ENCODE measurements at places on chromosomes 16 and 17.

GRCh38 chr16:72829846-72830775 lies 217.8 kb downstream of the ZFHX3 start:
- no peak for DNase-seq

GRCh38 chr17:78779850-78780249 lies 2.2 kb downstream of the CYTH1 start:
- no peak for DNase-seq

- no peak for DNase-seq
Observed at GRCh38 chr17:49554694-49555494, 20.8 kb upstream of the NXPH3 start.

DNA sequence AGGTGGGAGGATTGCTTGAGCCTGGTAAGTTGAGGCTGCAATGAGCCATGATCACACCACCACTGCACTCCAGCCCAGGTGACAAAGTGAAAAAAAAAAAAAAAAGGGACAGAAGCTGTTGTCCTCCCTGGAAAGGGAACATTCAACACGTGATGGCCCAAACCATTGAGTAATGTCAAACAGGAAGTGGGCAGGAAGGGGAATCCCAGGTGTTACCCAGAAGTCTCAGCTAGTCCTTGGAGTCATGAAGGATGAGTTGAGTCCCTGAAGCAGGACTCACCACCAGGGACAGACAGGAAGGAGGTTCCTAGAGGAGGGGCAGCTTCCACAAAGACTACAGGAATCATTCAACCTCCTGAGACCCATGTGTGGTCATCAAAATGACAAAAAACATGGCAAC lies 19.8 kb upstream of the CMIP start:
- DNase-seq, result no peak

GRCh38 chr17:13398091-13398490 lies 203.6 kb downstream of the HS3ST3A1 start:
- no peak for DNase-seq

DNA sequence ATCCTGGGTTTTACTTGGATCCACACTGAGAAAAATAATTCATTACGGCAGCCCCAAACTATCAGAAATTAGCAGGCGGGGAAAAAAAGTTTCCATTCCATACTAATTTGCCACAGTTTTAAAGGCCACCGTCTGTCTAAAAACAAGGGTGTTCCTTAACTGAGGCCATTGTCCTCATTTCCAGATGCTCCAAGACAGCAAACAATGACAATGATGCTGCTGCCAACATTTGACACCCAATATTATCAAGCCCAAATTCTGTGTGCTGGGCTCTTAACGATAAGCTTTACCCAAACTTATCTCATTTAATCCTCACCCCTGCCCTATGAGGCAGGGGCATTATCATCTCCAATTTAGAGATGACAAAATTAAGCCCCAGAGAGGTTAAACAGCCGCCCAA lies 26.3 kb downstream of the CUEDC1 start:
- DNase-seq, result no peak

GRCh38 chr16:2584729-2585650 lies 47.2 kb downstream of the PDPK1 start:
- DNase-seq, result no peak

DNA sequence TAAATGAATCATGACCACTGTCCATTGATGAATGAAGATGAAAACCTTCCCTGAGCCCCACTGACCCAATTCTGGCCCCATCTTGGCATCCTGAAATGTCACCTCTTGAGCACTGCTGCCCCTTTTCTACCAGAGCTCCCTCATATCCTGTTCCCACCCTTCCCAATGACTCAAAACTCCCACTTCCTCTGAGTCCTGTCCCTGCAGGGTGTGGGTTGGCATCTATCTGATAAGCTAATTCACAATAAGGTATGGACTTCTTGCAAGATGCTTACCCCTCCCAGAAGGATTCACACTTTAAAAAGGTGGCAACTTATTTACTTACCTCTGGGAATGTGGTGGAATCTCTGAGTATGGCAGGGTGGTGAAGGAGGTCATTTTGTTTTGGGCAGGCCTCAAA lies 13.3 kb upstream of the CSNK2A2 start:
- DNase-seq, result no peak

GRCh38 chr17:62933501-62934385 lies 32.3 kb upstream of the TANC2 start:
- no peak for DNase-seq

GRCh38 chr17:65799454-65799853 lies 238.0 kb upstream of the AXIN2 start:
- DNase-seq, result no peak

DNA sequence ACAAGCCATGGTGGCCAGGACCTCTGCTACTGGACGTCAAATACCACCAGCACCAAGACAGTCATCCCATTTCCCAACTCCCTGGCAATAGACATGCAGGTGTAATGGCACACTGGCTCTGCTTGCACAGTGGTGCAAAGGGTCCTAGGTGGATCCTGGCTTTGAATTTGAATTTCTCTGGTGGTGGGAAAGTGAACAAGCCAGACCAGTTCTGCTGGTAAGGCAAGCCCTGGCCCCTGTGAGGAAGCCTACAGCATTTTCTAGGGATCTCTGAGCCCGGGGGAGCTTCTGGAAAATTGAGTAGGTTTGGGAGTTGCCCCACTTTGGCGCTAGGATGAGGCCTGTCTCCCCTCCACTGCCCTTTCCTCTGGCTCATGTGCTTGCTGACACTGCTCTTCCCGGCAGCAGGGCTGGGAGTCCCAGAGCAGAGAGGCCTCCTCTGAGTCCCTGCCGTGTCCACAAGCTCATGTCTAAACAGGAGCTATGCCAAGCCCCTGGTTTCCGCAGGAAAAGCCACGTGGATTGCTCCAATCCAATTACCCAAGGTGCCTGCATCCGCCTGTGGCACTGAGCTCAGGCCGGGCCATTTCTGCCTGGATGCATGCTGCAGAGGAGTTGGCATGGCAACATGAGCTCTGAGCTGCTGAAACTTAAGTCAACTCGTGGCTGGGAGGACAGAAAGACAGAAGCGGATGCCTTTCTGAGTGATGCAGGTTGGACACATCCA lies 67.0 kb downstream of the PRMT7 start:
- no peak for DNase-seq

DNA sequence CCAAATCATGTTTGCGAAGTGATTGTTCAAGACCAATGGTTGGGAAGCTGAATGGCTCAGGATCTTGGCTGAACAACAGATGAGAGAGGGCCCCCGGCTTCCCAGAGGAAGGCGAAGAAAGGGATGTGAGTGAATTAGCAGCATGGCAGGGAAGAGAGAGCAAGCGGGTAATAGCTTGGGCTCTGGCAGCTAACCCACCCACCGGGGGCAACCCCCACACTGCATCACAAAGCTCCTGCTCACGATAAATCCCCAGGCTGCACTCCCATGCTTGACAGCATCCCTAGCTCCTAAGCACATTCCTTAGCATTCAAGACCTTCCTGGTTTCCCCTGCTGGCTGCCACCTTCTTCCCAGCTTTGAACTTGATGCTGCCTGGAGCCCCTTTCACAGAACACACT lies 26.2 kb upstream of the EMP2 start:
- DNase-seq, result no peak

DNA sequence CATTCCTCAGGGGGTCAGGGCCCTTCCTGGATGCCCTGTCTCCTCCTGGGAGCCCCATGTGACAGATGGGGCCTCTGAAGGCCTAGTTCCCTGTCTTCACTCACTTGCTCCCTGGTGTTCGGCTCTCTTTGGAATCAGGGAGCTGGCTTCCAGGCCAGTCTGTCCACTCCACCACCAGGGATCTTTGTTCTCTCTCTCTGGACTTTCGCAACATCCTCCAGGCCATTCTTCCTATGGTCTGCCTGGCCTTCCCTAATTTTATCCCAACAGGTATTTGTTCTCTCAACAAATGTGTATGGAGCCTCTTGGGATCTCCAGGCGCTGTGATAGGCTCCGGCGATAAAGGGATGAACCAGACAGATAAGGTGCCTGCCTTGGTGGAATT lies 286.4 kb downstream of the CPPED1 start:
- no peak for DNase-seq

DNA sequence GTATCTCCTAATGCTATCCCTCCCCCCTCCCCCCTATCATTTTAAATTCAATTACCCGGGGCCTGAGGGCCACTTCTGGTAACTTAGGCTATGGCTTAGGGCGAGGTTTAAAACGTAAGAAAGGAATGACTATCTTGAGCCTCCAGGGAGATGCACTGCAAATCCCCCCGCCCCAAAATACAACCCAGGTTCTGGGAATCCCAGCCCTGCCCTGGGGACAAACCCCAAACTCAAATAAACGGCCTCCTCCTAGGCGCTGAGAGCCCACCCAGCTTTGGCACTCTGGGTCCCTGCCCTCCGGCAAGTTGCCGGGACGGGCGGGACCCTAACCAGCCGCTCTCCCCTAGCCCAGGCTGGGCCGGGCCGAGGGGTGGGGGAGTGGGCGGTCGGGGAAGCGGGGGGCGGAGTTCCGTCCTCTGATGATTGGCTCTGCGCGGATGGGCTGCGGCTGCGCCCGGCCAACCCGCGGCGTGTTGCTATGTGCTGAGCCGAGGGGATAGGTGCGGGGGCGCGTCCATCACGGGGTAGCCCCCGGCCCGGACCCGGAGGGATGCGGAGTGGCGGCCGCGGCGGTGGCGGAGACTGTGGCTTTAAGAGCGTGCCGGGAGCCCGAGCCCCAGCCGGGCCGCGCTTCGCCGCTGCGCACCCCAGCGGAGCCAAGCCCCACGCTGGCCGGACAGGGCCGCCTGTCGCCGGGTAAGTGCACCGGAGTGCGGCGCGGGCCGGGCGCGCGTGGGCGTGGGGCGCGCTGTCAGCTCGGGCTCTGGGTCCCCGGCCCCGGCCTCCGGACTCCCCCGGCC lies at the start of gene YPEL2:
TSS of gene YPEL2 (plus strand) at position 527 of the 800 bp plus-strand sequence. CDS start 21,755 bp downstream, outside the sequence.
- DNase-seq, result peak; percentile 84

DNA sequence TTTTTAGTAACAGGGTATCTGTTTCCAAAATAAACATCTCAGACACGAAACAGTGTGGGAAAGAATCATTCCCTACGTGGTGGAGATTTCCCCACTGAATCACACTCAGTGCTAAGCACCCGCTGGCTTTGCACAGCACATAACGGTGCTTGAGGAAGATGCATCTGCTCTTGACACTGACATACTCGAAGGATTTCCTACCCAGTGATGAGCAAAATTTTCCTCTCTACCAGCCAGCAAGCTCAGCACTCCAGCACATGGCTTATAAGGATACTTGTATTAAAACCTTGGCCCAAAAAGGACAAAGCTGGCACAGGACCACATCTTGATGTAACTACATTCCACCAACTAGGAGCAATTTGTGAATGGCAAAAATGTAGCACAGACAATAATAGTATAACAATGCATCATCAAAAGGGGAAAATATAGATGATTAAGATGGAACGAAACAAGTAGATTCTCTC lies 59.0 kb downstream of the ANKFY1 start:
- DNase-seq, result no peak

DNA sequence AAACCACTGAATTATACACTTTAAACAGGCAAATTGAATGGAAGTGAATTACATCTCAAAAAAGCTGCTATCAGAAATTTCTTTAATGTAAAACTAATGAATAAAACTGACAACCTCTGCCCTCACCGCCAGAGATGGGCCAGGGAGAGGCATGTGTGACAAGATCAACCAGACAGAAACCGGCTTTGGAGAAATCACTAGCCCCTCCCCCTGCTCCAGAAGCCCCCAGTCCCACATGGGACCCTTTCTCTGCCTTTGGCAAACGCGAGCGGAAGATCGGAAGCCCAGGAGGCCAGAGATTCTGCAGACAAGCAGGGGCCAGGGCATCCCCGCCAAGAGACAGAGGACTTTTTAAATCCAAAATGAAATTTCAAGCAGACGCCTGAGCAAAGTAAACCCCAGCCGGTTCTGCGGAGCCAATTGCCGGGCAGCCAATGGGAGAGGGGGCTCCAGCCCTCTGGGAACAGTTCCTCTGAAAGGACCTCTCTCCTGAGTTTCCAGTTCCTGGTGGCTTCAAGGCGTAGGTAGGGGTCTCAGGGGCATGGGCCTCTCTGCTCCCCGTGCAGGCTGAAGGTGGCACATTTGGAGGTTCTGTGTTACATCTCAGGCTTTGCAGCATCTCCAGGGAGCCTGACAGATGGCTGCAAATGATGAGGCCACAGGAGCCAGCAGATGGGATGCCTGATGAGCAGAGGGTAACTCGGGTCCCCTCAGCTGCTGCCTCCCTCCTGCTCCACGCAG lies 118.1 kb downstream of the GSG1L start:
- DNase-seq, result no peak

- DNase-seq, result no peak
Observed at GRCh38 chr16:8941718-8942344, 21.9 kb downstream of the USP7 start.

GRCh38 chr17:80101011-80101945 lies at the start of gene GAA:
Gene GAA, plus strand, starts transcription at chr17:80101581. Its CDS starts 3,006 bp downstream, at chr17:80104587.
- DNase-seq, result peak; percentile 87

DNA sequence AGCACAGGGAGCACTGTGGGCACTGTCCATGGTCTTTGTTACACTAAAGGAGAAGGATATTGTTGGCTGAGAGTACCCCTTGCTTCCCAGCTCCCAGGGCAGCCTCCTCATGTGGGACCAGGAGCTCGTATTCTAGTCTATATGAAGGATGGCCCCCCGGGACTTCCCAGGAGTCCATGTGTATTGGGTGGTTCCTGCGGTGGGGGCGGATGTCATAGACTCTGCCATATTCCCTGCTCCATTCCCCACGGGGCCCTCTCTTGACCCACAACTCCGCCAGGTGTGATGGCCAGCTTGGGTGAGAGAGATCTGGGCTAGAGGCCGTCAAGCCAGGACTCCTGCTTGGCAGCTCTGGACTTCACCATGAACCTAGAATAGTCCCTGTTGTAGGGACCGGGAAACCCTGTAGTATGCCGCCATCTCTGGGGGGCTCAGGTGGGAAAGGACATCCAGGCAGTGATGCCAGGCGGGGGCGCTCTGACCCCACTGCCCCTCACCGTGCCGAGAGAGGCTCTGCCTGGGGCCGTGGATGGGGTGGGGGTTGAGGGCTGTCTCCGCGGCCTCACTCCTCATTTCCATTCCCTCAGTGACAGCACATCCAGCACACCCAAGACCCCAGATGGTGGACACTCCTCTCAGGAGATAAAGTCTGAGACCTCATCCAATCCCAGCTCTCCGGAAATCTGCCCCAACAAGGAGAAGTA lies 37.8 kb downstream of the OR1D5 start:
- no peak for DNase-seq

DNA sequence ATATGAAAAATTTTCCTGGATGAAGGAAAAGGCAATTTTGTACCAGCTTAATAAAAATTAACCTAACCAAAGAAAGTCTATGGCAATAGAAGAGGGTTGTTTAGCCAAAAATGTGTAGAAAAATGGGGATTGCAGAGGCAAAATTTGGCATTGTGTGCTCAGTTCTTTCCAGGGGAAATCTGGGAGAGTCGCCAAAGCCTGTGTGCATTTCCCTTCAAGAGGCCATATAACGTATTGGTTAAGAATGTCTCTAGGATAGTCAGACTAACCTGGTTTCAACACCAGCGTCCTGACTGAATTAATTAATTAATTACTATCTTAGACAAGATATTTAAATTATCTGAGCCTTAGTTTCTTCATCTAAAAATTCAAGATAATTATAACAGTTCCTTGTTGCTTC lies 44.8 kb upstream of the HLF start:
- no peak for DNase-seq

GRCh38 chr16:50534958-50535357 lies 13.2 kb upstream of the NKD1 start:
- DNase-seq, result no peak

DNA sequence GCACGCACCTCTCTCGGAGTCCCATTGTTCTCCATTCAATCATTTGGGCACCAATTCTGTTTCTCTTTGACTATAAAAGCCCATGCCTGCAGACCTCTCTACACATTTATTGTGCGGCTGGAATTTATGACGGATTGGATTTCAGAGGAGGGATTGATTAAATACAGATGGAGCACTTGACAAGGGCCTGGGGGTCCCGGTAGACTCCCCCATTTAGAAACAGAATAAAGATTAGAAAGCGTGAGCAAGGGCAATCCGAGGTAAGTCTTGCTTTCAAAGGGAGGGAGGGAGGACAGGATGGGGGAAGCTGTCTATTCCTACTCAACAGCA lies 15.1 kb upstream of the PITPNM3 start:
- no peak for DNase-seq
